GM23248 (cell line): ENCODE measurements at places on chromosomes 2 and 18. TPM values are rescaled to one million over a fixed set of nuclear protein-coding genes. Genes with fewer than 3 reads are reported as not detected.

Gene MYOM1
- total RNA-seq = 0.65 TPM in 1 of 2 replicates, not detected in the other

Gene UBE2F
- 61.5 and 88.7 TPM in 2 replicates for total RNA-seq

Gene CCDC148
- 0.13 and 0.86 TPM in 2 replicates for total RNA-seq

Gene KCNG2
- not detected in 2 replicates for total RNA-seq

Gene C2orf81
- total RNA-seq = 1.6 and 3.5 TPM in 2 replicates

Gene PPP1CB
- 119 and 127 TPM in 2 replicates for total RNA-seq

Gene HAT1
- 43.6 and 56.6 TPM in 2 replicates for total RNA-seq

Gene DTYMK
- total RNA-seq = 27.9 and 44.6 TPM in 2 replicates

Gene GPR39
- total RNA-seq = 2.6 and 3.8 TPM in 2 replicates

Gene MLPH
- total RNA-seq = 4.7 and 8.1 TPM in 2 replicates

Gene SERPINB5
- not detected in 2 replicates for total RNA-seq

Gene CHRND
- not detected in 2 replicates for total RNA-seq

Gene TUBA4B
- not detected in 2 replicates for total RNA-seq

Gene ABCG8
- total RNA-seq = not detected in 2 replicates

Gene CD226
- 1.3 and 2.1 TPM in 2 replicates for total RNA-seq

Gene MFSD6
- total RNA-seq = 4.9 and 6.7 TPM in 2 replicates

Gene DNAJC5G
- not detected in 2 replicates for total RNA-seq
